ENCODE measurements at places on chromosomes 6 and 20. TPM values are rescaled to one million over a fixed set of nuclear protein-coding genes. Genes with fewer than 3 reads are reported as not detected.

ZSWIM1 gene
- total RNA-seq = 9.1 TPM

ACAT2 gene
- total RNA-seq = 74.1 TPM

GNMT gene
- total RNA-seq = 0.25 TPM

RIPPLY2 gene
- total RNA-seq = not detected

HSPA1L gene
- 1.7 TPM for total RNA-seq

BPIFA1 gene
- total RNA-seq = not detected

SLC4A11 gene
- total RNA-seq = 1.8 TPM

RUNX2 gene
- total RNA-seq = 9.3 TPM

AVP gene
- not detected for total RNA-seq

DNA sequence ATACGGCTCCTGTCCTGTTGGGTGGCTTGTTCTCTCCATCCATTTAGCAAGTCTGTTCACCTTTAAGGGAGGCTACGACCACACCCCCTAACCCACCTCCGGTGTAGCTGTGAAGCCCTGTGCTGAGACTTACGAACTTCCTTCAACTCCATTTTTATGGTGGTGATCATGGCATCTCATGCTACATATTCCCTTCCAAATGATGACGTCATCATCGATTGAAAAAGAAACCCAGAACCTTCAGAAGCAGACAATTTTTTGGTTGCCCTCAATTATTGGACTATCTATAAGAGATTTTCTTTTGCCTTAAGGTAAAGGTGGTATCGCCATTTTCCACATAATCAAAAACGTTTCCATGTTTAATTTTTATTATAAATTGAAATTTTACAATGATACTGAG is 389.0 kb downstream of the CBLN4 start:
- H3K27me3 ChIP-seq = no peaks in the 10 kb centered on the region
- DNase-seq = no peak
- no peaks in the 10 kb centered on the region for H3K4me1 ChIP-seq
- no peaks in the 10 kb centered on the region for H3K36me3 ChIP-seq
- H3K27ac ChIP-seq = no peak overlapping the region
- no peak overlapping the region for H3K4me3 ChIP-seq

- peaks cover 42% of the 10 kb centered on the region for H3K4me1 ChIP-seq
- DNase-seq = peak; percentile 66
- peaks cover 13% of the 10 kb centered on the region for H3K36me3 ChIP-seq
- peak overlapping the region; percentile 32 for H3K4me3 ChIP-seq
These were observed 36.6 kb downstream of the MTRES1 start for GRCh38 chr6:107064579-107065065.

- H3K27me3 ChIP-seq = no peaks in the 10 kb centered on the region
- no peak for DNase-seq
- no peak overlapping the region for H3K27ac ChIP-seq
- H3K4me3 ChIP-seq = no peak overlapping the region
- H3K4me1 ChIP-seq = no peaks in the 10 kb centered on the region
These were observed 434.3 kb downstream of the TBC1D32 start for GRCh38 chr6:120899932-120900331.

- no peak for DNase-seq
- no peaks in the 10 kb centered on the region for H3K27me3 ChIP-seq
- H3K4me1 ChIP-seq = peaks cover 15% of the 10 kb centered on the region
- H3K4me3 ChIP-seq = no peak overlapping the region
These were observed 407.0 kb upstream of the SOX4 start for GRCh38 chr6:21186479-21187055.

GRCh38 chr6:44135173-44135758 is 7.9 kb downstream of the TMEM63B start:
- no peak for DNase-seq
- H3K4me1 ChIP-seq = peaks cover 5% of the 10 kb centered on the region
- H3K27ac ChIP-seq = no peak overlapping the region
- peaks cover 6% of the 10 kb centered on the region for H3K36me3 ChIP-seq

- no peak overlapping the region for H3K27ac ChIP-seq
- H3K27me3 ChIP-seq = peaks cover 14% of the 10 kb centered on the region
- H3K4me3 ChIP-seq = no peak overlapping the region
- no peak for DNase-seq
These were observed 141.9 kb downstream of the CEBPB start for GRCh38 chr20:50332491-50332980.

- no peak for DNase-seq
- no peak overlapping the region for H3K4me3 ChIP-seq
- peaks cover 10% of the 10 kb centered on the region for H3K4me1 ChIP-seq
- no peaks in the 10 kb centered on the region for H3K36me3 ChIP-seq
- peaks cover 8% of the 10 kb centered on the region for H3K27me3 ChIP-seq
These were observed 110.7 kb downstream of the ADTRP start for GRCh38 chr6:11667876-11668275.

DNA sequence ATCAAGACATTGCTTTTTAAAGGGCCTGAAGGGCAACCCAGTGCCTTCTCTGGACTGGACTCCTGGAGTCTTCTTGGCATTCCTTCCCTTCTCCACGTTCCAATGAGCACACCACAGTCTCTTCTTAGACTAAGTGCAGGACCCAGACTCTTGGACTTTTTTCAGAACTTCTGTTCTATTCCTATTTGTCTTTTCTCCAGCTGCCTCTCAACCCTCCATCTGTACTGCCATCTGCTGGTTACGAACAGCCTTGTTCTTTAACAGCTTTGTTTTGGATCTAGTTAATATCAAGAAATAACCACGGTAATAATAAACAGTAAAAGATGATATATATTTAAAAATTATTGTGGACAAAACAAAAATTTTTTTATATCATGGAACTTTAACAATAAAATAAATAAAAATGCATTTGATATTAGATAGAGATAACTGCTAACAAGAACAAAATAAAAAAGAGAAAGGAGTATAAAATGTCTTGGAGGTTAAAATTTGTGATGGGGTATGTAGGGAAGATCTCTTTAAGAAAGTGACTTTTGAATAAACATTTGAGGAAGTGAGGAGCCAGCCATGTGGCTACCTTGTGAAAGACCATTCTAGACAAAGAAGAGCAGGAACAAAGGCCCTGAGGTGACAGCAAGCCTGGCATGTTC is 105.1 kb upstream of the HCRTR2 start:
- no peaks in the 10 kb centered on the region for H3K36me3 ChIP-seq
- H3K27ac ChIP-seq = no peak overlapping the region
- peak; percentile 13 for DNase-seq
- H3K4me3 ChIP-seq = no peak overlapping the region
- H3K4me1 ChIP-seq = no peaks in the 10 kb centered on the region

GRCh38 chr6:143223895-143224294 is 163.2 kb downstream of the AIG1 start:
- no peaks in the 10 kb centered on the region for H3K36me3 ChIP-seq
- no peak overlapping the region for H3K27ac ChIP-seq
- no peaks in the 10 kb centered on the region for H3K27me3 ChIP-seq
- no peak for DNase-seq

DNA sequence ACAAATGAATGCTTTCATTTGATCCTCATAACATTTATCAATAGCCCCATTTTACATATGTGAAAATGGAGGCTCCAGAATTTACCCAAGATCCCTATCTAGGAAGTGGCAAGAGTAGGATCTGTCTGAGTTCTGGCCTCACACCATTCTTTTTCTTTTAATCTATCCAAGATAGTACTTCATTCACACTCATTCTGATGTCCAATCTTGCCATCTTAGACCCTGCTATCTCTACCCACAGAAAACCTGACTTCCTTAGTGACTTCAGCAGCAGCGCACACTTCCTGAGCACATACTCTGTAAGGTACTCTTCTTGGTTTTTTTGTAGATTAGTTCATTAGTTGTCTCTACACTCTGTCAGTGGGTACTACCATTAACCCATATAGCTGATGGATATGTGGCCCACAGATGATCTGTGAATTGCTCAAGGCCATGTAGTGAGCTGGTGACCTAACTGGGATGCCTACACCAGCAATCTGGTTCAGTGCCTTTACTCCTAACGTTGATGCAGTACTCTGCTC is 36.3 kb downstream of the COX4I2 start:
- peaks cover 81% of the 10 kb centered on the region for H3K4me1 ChIP-seq
- peaks cover 89% of the 10 kb centered on the region for H3K36me3 ChIP-seq
- peak overlapping the region; percentile 97 for H3K27ac ChIP-seq
- DNase-seq = no peak
- H3K27me3 ChIP-seq = no peaks in the 10 kb centered on the region
- H3K4me3 ChIP-seq = peak overlapping the region; percentile 77

DNA sequence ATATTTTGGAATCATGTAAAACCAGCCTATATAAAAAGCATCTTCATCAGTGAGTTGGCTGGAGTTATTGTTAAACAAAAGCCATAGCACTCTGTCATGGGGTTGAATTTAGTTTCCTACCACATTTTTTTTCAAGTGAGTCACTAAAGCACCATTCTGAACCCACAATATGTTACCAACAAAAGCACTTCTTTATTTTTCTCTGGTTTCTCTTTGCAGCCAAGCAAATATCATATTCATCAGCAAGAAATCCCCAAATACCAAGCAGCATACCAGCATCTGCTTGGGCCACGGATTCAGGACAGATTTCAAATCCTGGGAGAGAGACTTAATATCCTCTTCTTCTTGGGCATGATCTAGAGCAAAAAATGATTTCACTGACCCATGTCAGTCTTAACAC is 441.4 kb downstream of the BCKDHB start:
- no peak overlapping the region for H3K27ac ChIP-seq
- H3K4me1 ChIP-seq = no peaks in the 10 kb centered on the region
- no peak overlapping the region for H3K4me3 ChIP-seq

DNA sequence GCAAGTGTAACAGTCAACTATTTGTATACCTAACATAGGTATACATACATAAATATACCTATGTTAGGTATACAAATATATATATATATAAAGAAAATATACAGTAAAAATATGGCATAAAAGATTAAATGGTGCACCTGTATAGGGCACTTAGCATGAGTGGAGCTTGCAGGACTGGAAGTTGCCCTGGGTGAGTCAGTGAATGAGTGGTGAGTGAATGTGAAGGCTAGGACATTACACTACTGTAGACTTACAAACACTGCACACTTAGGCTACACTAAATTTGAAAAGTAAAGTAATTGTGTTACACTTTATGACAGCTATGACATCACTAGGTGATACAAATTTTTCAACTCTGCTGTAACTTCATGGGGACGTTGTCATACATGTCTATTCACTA is 65.6 kb downstream of the CDC5L start:
- H3K27me3 ChIP-seq = peaks cover 6% of the 10 kb centered on the region
- H3K4me3 ChIP-seq = no peak overlapping the region
- H3K36me3 ChIP-seq = peaks cover 1% of the 10 kb centered on the region
- DNase-seq = no peak
- H3K27ac ChIP-seq = no peak overlapping the region

- H3K4me1 ChIP-seq = peaks cover 18% of the 10 kb centered on the region
- DNase-seq = peak; percentile 27
- peak overlapping the region; percentile 79 for H3K27ac ChIP-seq
- peak overlapping the region; percentile 77 for H3K4me3 ChIP-seq
These were observed 1.0 kb downstream of the SRXN1 start for GRCh38 chr20:651713-652614.

GRCh38 chr20:31707258-31707615 is 15.4 kb downstream of the BCL2L1 start:
- peaks cover 82% of the 10 kb centered on the region for H3K36me3 ChIP-seq
- no peaks in the 10 kb centered on the region for H3K27me3 ChIP-seq
- no peak for DNase-seq

- no peak overlapping the region for H3K4me3 ChIP-seq
- H3K4me1 ChIP-seq = peaks cover 8% of the 10 kb centered on the region
- no peaks in the 10 kb centered on the region for H3K36me3 ChIP-seq
- no peaks in the 10 kb centered on the region for H3K27me3 ChIP-seq
- peak; percentile 42 for DNase-seq
These were observed 14.7 kb downstream of the KLHL32 start for GRCh38 chr6:96939007-96939805.

DNA sequence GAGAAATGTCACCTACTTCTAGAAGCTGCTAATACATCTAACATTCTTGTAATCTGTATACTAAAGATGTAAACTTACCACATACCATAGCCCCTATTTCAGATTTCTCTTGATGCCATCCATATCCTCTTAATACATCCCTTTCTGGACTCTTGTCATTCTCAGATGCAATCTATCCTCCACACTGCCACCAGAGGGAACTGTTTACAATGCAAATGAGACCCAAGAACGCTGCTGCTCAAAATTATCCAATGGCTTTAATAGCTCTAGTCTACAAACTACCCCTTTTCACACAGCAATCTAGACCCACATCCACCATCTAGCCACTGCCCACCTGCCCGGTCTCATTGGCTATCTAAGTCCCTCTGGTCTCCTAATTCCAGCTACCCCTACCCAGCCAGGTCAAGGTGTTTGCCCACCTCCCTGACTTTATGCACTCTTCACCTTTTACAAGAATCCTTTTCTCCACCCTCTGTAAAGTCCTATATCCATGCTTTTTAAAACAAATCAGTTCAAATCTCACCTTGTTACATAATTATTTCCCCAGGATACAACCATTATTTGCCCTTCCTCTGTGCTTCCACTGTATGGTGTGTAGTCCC is 14.8 kb downstream of the FAXC start:
- H3K36me3 ChIP-seq = no peaks in the 10 kb centered on the region
- H3K27ac ChIP-seq = no peak overlapping the region
- peaks cover 19% of the 10 kb centered on the region for H3K27me3 ChIP-seq
- DNase-seq = peak; percentile 40

DNA sequence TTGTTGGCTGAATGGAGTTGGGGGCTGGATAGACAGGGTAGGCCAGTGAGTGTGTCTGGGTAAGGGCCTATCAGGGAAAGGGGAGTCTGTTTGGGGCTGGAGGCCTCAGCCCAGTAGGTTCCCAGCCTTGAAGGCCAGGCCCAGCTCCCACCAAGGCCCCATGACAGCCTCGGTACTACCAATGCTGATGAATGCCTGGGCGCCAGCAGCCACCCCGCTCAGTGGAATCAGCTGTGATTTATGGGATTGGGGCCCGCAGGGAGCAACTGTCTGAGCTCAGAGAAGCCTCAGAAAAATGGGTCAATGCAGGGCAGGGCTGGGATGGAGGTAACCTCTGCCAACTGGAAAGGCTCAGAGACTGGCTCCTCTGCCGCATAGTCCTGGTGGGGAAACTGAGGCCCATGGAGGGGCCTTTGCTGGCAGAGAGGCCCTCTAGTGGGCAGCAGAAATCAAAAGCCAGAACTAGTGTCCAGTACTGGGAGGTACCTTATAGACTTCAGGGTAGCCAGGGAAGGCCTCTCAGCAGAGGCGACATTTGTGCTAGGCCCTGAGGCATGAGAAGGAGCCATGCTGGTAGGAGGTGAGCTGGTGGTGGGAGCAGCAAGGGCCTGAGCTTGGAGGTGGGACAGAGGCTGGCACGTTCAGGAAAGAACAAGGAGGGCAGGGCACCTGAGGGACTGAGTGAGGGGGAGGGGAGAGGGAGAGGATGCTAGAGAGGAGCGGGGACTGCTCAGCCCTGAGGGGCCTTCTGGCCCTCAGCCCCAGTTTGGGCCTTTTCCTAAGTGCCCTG is 36.4 kb downstream of the DLGAP4 start:
- H3K36me3 ChIP-seq = no peaks in the 10 kb centered on the region
- no peak overlapping the region for H3K4me3 ChIP-seq
- H3K27me3 ChIP-seq = peaks cover 7% of the 10 kb centered on the region

- no peak for DNase-seq
- no peak overlapping the region for H3K4me3 ChIP-seq
- no peaks in the 10 kb centered on the region for H3K4me1 ChIP-seq
- no peaks in the 10 kb centered on the region for H3K27me3 ChIP-seq
- no peaks in the 10 kb centered on the region for H3K36me3 ChIP-seq
These were observed 318.2 kb upstream of the RGS17 start for GRCh38 chr6:153449279-153449678.

- H3K27ac ChIP-seq = no peak overlapping the region
- no peaks in the 10 kb centered on the region for H3K4me1 ChIP-seq
- H3K27me3 ChIP-seq = peaks cover 1% of the 10 kb centered on the region
These were observed 136.0 kb downstream of the EDN1 start for GRCh38 chr6:12426121-12426520.

- no peaks in the 10 kb centered on the region for H3K27me3 ChIP-seq
- peak within 1 kb of the TSS; percentile 86 for H3K4me3 ChIP-seq
- peak; percentile 96 for DNase-seq
These were observed at the start of gene IDH3B for GRCh38 chr20:2663887-2664719. TSS of gene IDH3B (minus strand) at chr20:2664216. CDS start at chr20:2664188, 28 bp downstream.

All from activated CD8-positive, alpha-beta T cell treated with anti-CD3 and anti-CD28 coated beads for 36 hours (primary cell).